Caki2 (cell line): ENCODE measurements at places on chromosomes 11 and 22.

GRCh38 chr11:32105871-32106560 is 15.1 kb downstream of the RCN1 start:
- no peak for DNase-seq

GRCh38 chr11:61163714-61164605 is 2.7 kb upstream of the VPS37C start:
- no peak for DNase-seq

GRCh38 chr11:118142081-118142480 is 10.5 kb downstream of the SCN4B start:
- DNase-seq: no peak

- DNase-seq: no peak
These were observed 125.5 kb downstream of the SIK3 start for GRCh38 chr11:116972691-116973090.

DNA sequence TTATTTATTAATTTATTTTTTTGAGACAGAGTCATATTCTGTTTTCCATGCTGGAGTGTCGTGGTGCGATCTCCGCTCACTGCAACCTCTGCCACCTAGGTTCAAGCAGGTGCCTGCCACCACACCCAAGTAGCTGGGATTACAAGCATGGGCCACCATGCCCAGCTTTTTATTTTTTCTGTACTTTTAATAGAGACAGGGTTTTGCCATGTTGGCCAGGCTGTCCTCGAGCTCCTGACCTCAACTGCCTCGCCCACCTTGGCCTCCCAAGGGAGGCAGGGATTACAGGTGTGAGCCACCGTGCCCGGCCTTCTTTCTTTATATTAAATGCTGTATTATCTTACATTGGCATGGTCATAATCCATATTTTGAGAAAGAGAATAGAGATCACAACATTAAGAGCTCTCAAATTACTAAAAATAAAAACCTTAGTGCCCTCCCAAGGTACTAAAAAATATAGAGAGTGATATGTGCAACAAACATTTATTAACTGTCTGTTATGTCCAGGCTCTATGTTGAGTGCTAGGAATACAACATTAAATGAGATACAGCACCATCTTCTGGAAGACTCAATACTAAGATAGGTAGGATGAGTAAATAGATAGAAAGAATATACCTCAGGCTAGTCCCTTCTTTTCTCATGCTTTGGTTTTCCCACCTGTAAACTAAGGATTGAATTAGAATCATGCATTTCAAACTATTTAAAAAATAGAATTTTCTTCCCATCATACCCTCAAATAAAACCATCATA is 84.1 kb downstream of the BBOX1 start:
- DNase-seq: no peak

GRCh38 chr11:61904539-61905048 is 12.8 kb downstream of the RAB3IL1 start:
- no peak for DNase-seq

DNA sequence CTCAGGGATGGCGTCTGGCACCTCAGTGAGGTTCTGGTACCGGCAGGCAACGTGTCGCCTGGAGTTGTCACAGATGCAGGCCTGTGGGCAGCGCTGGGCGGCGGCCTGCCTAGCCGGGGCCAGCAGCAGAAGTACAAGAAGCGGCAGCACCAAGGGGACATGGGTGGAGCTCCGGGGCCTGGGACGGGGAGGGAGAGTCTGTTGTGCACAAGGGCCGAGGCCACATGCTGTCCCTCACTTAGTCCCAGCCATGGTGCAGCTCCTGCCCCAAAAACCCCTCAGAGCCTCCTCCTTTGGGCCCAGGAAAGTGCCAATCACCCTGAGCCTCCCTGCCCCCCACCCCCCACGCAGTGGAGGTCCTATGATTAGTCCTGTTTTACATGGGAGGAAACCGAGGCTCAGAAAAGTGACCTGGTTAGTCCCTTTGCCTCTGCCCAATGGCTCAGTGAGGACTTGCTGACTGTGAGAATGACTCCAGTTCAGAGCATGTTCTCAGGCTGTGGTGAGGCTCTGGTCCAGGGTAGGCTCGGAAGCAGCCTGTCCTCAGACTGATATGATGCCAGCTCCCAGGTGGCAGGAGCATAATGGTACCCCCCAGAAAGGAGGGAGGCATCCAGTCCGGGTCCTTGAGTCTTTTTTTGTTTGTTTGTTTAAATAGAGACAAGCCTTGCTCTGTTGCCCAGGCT is 1.1 kb downstream of the CHADL start:
- no peak for DNase-seq

GRCh38 chr11:45896422-45896984 is 10.6 kb downstream of the FREY1 start:
- DNase-seq: no peak

DNA sequence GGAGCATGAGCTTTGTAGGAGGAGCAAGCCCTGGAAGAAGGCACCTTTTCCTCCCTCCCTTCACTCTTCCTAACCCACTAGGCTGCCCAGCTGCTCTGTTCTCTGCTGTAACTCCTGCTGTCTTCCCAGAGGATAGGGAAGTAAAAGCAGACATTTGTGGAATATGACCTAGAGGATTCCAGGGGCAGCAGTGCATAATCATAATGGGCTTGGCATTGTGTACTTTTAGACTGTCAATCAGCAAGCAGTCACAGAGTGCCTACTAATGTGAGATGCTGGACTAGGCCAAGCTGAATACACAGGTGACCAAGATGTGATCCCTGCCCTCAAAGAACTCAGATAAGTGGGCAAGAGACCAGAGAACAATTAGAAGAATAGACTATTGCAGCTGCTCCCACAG is 133.0 kb downstream of the NAV2 start:
- DNase-seq: no peak

DNA sequence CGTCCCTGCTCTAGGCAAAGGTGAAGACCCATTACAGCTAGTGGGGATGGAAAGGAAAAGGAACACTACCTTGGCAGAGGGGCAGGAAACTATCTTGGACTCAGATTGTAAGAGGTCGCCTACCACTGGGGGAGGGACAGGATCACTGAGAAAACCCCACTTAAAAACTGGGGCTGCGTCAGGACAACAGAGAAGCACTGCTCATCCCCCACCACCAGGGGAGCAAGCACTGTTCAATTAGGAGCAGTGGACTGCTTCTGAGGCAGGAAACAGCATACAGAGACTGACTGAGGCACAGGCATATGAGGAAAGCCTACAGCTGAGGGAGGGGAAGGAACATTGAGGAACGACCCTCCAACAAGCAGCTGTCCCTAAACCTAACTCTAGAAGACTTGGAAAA is 20.8 kb upstream of the DLAT start:
- DNase-seq: no peak

DNA sequence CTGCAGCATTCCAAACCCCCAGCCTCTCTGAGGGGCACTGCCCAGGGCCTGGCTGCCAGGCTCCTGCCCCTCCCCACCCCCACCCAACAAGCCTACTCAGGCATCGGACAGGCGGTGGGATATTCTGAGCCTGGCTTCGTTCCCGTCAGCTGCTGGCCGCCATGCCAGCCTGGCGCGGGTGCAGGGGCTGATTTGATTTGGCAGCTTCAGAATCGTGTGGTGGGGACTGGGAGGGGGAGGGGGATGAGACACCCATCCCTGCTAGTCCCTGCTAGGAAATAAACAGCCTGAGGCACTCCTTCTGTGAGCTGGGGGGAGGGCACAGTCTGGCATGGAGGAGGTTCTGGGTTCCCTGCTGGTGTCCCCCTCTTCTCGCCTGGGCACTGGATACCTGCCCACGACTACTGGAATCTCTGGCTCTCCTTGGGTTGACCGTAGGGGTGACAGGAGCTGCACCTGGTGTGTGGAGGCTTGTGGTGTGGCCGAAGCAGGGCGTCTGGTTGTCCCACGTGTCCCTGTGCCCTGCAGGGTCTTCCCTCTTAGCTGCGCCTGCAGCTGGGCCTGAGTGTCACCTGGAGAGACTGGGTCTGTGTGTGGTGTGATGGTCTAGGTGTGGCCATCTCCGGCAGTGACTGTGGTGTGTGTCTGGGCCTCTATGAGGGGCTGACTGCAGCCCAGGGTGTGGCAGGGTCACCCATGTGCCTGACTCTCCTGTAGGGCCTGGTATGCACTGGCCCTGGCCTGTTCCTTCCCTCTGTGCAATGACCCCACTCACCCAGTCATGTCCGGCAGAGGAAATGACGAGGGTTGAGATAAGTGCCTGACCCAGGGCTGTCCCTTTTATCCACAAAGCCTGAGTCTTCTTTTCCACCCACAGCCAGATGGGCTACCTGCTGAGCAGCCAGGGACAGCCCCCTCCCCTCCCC is 42.2 kb downstream of the PDE2A start:
- no peak for DNase-seq

- DNase-seq: no peak
These were observed 148.3 kb downstream of the CEP164 start for GRCh38 chr11:117475716-117476530.

DNA sequence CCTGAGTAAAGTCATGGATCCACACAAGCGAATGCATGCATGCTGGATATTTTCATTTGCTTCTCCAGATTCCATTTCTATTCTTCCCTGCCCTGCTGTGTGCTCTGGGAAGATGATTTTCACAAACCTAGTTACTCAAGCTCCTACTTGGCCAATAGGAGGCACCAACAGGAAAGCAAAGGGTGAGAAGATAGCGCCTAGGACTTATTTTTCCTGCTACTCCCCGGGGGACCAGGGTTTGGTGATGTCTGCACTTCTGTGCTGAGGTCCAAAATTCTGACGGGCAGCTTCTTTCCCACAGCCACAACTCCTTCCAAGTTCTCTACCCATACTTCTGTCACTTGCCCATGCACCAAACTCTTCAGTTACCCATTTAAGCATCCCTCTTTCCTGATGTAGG is 509.3 kb upstream of the TENM4 start:
- no peak for DNase-seq

DNA sequence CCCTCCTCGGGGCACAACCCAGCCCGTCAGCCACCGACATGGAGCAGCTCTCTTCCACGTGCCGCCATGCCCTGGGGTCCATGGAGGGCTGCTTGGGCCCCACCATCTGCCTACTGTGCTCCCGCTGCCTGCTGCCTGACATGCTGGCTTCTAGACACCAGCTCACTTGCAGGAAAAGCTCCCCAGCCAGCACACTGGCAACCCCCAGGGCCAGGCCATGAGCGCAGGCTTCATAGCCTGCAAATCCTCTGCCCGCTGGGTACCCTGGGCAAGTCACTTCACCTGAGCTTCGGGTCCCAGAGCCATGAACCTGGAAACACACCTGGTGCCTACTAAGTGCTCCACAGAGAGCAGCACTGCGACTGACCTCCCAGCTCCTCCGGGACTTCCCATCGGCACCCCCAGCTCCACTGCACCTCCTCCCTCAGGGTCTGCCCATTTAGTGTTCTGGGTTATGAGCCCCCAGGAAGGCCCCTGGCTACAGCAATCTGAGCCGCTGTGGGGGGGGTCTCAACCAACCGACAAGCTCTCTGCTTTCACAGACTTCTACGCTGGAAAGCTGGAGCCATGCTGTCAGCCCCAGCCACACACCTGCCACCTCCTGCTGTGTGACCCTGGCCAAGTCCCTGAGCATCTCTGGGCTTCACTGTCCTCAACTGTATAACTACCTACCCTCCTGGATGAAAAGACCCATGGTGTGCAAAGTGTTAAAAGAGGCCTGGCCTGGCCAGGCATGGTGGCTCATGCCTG is 139.2 kb downstream of the CRYBB2 start:
- DNase-seq: no peak

DNA sequence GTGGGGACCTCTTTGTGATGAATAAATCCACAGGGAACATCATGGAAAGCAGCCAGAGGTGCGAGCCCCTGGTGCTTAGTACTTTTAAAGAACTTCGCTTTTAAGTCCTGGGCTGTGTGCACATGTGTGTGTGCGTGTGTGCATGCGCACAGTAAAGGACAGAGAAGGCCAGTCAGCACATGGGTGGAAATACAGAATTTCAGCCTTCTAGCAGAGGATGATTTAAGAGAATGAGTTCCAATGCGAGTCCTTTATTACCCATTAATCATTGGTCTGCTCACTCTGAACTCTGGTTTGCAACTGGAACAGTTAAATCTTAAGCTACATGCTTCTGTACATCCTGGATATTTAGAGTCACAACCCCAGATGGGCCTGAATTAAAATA is 18.9 kb downstream of the TEAD1 start:
- DNase-seq: no peak

- no peak for DNase-seq
These were observed 9.7 kb downstream of the PDGFB start for GRCh38 chr22:39234867-39235687.

DNA sequence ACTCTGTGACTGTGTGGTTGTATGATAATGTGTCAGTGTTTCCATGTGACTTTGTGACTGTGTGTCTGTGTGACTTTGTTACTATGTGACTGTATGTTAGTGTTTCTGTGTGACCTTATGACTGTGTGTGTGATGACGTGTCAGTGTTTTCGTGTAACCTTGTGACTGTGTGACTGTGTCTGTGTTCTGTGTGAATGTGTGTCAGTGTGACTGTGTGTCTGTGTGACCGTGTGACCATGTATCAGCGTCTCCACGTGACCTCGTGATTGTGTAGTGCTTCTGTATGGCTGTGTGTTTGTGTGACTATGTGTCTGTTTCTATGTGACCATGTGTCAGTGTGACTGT is 9.5 kb upstream of the PKNOX2 start:
- DNase-seq: no peak

DNA sequence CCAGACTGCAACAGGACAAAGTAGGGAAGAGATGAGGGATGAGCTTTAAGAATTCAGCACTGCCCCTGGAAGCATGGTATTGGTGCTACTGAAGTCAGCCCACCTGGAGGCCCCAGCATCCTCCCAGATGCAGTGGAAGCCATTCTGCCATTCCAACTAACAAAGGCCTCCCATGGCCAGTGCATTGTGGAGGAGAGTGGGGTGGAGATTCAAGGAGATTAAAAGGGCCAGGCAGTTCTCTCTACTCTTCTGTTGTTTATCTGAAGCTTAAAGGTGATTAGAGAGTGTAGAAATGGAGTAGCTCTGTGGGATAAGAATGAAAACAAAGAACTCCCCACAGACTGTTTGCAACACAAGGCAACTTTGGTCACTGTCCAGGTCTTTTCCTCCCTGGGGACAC is 24.1 kb upstream of the TSKU start:
- no peak for DNase-seq

DNA sequence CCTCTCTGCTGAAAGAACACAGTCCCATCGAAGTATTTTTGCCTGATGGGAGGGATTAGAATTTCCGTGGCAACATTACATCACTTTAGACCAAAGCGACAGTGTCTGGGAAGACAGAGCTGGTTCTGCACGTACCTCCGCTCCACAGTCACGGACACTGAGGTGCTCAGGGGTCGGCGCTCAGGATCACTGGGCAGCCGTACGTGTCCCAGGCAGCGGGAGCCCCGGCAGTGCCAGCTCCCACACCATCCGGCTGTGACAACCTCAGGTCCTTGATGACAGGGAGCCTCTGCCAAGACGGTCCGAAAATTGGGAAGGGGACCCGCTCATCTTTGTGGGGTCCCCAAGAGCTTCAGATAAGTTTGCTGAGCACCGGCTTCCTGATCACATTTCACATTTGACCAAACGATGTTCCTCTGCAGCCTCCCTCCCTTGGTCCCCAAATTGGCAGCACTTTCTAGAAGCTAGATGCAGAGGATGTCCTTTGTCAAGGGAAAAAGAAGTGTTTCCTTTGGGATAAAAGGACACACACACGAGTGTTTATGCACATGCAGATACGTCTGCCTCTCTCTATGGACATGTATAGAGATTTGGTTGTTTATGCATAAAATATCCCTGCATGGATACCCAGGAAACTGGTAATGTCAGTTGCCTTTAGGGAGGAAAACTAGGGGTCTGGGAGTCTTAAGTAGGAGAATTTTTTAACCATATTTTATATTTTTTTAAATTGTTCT is 61.6 kb upstream of the LINC01488 start:
- DNase-seq: peak; percentile 14
